Left renal cortex interstitium (tissue), 4 donors: ENCODE measurements at places on chromosomes 7 and 10. TPM values are rescaled to one million over a fixed set of nuclear protein-coding genes. Genes with fewer than 3 reads are reported as not detected.

Gene DKK1
- polyA plus RNA-seq = 49.1 TPM

Gene UCN3
- 2.5 TPM for polyA plus RNA-seq

Gene HOXA9
- 118 TPM for polyA plus RNA-seq

Gene MORN4
- polyA plus RNA-seq = 24.2 TPM

- no peak for DNase-seq
These were observed 22.5 kb upstream of the REEP3 start for GRCh38 chr10:63498665-63499064.

GRCh38 chr7:56537477-56537876 is 421.3 kb upstream of the NUPR2 start:
- no peak for DNase-seq

- DNase-seq = no peak
These were observed 59.4 kb downstream of the CDK14 start for GRCh38 chr7:90655566-90655965.

DNA sequence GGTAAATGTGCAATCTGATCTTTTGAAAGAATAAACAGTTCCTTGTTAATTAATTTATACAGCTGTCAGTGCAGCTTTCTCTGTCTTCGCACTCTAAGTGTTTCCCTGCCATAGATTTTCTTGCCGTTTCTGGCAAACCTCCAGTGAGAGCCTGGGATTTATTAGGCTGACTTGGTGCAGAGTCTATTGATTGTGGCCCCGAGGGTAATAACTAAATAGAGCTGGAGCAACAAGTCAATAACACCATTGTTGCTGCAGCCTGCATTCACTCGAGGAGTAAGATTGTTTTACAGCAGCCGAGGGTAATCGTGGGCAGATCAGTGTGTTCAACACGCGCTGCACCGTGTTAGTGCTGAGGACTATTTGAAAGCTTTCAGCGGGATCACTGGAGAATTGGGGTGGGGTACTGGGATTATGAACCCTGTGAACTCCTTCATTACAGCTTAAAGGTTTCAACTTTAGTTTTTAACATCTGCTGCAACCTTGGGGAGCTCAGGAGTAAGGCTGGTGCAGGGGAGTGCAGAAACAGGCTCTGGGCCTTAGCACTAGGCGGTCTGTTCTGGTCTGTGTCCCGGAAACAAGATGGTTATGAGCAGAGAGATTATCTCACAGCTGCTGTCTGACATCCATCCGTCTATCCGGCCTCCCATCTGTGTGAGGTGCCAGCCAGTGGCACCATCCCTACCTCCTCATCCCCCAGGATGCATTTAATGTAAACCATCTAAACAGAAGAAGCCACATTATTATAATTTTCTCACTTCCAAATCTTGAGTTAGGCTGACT is 174.0 kb upstream of the TCF7L2 start:
- no peak for DNase-seq

Gene AQP1
- 153 TPM for polyA plus RNA-seq

Gene TRA2A
- polyA plus RNA-seq = 123 TPM

DNA sequence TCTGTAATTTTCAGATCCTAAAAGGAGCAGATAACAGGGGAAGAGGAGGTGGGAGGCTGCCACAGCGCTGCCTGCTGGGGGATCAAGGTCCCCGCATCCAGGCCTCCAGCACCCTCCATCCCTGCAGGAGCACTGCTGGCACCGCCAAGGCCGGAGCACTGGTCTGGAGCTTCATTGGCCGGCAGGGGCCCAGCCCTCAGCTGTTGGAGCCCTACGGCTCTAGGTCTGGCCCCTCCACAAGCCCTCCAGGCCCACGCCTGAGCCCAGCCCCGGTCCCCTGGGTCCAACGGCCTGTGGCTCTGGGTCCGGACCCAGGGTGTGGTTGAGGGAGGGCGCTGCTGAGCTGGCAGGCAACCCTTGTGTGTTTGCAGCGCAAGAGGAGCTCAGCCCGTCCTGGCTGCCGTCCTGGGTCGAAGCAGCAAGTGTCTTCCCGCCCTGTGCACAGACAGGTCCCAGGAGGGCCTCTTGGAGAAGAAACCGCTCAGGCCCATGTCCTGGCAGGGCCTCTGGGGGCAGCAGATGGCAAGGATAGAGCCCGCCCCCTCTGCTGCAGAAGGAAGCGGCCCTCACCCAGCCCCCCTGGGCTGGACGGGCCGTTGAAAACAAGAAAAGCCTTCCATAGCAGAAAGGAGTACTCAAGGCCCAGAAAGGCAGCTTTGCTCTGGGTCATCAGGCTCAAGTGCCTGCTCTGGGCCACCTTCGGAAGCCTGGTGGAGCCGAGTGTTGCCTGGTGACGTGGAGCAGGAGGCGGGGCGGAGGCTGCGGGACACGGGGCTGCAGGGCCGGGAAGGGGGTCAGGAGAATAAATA is 54.3 kb upstream of the TNRC18 start:
- DNase-seq = no peak

- DNase-seq = no peak
These were observed 21.1 kb upstream of the HBP1 start for GRCh38 chr7:107147464-107148393.

- DNase-seq = no peak
These were observed 3.1 kb upstream of the FAM171A1 start for GRCh38 chr10:15374156-15374555.

GRCh38 chr10:16777473-16778370 is 39.5 kb downstream of the RSU1 start:
- DNase-seq = peak; percentile 46

DNA sequence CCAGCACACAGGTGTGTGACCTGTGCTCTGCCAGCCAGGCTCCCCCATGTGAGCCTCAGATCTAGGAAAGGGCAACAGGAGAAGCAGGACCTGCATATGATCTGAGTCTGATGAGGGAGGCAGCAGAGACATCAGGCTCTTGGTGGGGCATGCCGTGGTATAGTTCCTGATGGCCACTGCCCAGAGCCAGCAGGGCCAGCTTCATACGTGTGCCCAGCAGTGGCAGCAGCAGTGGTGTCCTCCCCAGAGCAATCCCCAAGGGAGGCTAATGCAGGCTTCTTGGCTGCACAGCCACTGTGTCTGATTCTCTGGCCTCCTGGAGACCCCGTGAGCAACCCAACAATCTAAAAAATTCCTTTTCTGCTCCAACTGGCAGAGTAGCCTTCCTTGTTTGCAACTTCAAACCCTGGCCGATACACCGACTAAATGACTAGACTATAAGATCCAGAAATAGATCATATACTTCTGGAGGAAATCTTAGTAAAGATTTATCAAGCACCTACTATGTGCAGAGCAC is 230.6 kb upstream of the ZMIZ1 start:
- DNase-seq = no peak

GRCh38 chr10:88427024-88427423 is 156.1 kb downstream of the RNLS start:
- DNase-seq = no peak

Gene GRID1
- polyA plus RNA-seq = 1.9 TPM

Gene TUBB8
- polyA plus RNA-seq = 0.96 TPM

- no peak for DNase-seq
These were observed 113.6 kb downstream of the OAT start for GRCh38 chr10:124305131-124305530.

DNA sequence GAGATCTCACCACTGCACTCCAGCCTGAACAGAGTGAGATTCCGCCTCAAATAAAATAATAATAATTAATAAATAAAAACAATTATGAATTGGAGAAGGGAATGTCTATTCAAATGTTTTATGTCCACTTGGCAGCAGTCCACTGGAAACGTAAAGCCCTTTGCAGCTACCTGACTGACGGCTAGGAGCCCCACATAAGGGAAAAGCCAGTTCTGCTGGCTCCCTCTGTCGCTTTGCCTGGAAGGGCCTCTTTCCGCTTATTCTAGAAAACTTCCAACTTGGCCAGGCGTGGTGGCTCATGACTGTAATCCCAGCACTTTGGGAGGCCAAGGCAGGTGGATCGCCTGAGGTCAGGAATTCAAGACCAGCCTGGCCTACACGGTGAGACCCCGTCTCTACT is 6.1 kb upstream of the TNS3 start:
- no peak for DNase-seq

DNA sequence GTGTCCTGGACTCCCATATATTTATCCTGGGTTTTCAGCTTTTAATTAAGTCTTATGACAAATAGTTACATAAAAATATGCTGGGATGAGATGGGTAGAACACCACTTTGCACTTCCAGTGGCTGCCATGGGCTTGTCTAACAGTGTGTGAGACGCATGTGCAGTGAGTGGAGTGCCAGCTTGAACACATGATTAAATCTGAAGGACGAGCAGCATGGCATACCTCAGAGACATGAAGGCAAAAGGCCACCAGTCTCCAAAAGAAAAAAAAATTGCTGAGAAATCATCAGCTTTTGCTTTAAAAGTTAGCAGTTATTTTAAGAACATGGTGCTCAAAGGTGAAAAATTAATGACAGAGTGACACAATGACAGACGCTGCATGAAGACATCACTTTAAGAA is 139.0 kb upstream of the ADCY1 start:
- no peak for DNase-seq

DNA sequence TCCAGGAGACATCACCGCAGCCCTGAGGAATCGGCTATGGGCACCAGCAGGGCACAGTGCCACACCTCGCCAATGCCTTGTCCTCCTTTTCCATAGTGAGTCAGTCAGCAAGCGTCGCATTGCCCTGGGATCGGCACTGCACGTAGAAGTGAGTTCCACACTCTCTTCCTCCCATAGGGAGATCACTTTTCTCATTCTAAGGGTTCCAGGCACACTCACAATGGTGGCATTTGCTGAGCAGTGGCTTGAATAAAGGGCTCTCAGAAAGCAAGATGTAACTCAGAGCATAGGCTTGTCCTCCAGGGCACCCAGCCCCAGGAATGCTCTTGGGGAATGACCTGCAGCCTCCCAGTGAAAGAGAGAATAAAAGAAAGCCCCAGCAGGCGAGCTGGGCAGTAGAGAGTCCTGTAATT is 1.1 kb upstream of the VIM start:
- DNase-seq = no peak

Gene ERVW-1
- 2.9 TPM for polyA plus RNA-seq

Gene HPS6
- 15.5 TPM for polyA plus RNA-seq

DNA sequence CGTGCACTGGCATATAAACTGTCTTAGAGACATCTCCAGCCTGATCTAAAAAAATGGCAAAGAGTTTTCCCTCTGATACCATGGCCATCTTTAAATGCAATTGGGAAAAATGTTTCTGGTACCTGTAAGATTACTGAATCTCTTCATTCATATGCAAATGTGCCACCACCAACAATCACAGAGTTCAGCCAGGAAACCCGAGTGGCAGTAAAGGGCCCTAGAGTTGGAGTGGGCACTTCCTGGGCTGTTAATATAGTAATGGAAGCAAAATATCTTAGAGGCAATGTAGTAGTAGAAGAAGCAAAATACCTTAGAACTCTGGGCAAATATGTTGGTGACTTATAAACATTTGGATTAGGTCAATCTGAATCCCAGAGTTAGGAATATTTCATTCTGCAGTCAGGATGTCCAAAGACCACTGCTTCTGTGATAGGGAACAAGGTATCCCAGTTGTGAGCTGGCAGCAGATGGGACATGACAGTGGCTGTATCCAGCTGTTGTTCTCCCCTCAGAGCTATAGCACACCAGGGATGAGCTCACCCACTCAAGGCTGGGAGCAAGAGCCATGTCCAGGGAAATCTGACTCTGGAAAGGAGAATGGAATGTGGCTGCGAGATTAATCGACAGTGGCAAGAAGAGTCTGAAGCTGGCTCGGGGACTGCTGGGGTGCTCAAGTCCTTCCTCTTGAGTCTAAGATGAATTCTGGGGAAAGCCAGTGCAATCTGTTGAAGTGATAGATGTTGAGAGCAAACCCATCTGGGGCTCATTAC is 332.1 kb downstream of the PHTF2 start:
- DNase-seq = no peak

DNA sequence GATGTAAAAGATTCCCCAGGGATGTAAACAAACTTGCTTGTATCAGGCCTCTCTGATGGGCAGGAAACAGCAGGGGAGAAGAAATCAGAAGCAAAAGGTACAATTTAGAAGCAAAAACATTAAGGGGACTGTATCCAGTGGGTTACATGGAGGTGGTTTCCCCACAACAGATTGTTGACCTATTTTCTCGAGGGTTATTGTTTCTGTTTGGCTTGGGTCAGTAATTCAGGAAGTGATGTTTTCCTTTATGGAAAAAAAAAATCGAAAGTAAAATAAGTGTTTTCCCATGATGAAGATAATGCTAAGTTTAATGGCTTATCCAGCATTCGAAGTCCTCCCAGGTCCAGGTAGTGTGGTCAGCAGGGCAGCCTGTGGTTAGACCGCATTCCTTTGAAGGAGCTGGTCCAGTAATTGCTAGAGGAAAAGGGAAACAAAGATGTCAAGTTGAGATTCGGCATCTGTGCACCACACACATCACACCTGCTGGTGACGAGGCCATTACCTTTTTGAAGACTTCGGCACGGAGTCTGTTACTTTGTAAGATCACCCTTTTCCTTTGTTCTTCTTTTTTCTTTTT is 37.3 kb upstream of the ADAM12 start:
- DNase-seq = peak; percentile 39

Gene ANKRD30A
- not detected for polyA plus RNA-seq

Gene MYH16
- polyA plus RNA-seq = 0.33 TPM

Gene CDC14C
- not detected for polyA plus RNA-seq

GRCh38 chr10:133024704-133025557 is 62.8 kb upstream of the ADGRA1 start:
- no peak for DNase-seq

Gene NXPH1
- polyA plus RNA-seq = 0.14 TPM

Gene CLEC5A
- polyA plus RNA-seq = 0.65 TPM

DNA sequence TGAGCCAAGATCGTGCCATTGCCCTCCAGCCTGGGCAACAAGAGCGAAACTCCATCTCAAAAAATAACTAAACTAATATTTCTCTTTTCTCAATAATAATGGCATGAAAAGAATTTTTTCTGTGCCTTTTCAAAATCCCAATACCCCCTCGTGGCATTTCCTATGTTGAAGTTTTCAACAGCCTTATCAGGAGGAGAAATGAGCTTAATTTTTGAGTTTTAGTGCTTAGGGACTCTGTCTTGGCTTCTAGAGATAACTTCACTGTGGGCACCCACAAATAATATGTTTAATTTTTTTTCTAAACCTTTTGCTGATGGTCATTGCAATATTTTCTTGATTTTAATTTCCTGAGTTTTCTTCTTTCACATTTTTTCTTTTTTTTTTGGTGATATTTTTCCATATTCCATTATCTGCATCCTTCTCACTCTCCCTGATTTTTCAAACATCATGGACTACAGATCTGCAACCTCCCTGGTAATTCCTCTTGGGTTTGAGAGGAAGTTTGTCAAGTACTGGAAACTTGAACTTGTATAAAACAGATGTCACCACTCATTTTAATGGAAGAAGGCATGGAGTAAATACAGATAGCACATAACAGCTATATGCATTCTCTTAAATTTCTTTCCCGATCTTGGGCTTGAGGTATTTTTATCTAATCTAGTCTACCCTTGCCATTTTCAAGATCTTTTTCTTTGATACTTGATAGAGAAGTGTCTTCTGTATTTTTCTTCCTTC is 84.0 kb downstream of the KAT6B start:
- no peak for DNase-seq

Gene SEC61G
- polyA plus RNA-seq = 191 TPM

Gene FXYD4
- 1.5 TPM for polyA plus RNA-seq

Gene CHRM2
- 3.4 TPM for polyA plus RNA-seq

Gene HOXA1
- polyA plus RNA-seq = 2.8 TPM

GRCh38 chr7:30445770-30446169 is 32.8 kb downstream of the NOD1 start:
- DNase-seq = no peak

Gene IRF5
- polyA plus RNA-seq = 9.8 TPM

Gene ORC5
- 28.4 TPM for polyA plus RNA-seq
